ENCODE measurements at places on chromosomes 7 and 10.

DNA sequence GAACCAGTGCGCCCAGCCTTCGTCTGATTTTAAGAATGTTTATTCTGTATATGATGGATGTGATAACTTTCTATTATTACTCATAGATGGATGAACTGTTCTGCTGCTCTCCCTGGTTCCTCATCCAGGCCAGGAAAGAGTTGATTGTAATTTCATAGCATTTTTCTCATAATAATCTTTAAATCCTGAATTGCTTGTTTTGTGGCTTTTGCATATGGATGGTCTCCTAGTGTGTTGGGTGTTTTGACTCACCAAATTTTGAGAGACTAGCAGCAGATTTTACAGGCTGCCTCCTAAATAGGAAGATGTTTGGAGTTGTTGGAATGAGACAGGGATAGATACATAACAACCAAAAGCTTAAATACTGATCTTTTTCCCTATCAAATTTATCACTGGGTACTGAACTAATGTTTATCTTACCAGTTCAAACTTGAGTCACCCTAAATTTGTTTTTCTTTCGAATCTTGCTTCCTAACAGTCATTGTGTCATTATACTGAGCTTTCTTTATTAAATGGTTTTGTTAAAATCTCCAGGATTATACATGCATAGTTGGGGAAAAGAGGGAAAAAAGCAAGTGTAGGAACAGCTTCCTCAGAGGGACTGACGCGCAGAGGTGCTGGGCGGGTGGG is 106.0 kb upstream of the GATA3 start:
- DNase-seq = peak; percentile 56

DNA sequence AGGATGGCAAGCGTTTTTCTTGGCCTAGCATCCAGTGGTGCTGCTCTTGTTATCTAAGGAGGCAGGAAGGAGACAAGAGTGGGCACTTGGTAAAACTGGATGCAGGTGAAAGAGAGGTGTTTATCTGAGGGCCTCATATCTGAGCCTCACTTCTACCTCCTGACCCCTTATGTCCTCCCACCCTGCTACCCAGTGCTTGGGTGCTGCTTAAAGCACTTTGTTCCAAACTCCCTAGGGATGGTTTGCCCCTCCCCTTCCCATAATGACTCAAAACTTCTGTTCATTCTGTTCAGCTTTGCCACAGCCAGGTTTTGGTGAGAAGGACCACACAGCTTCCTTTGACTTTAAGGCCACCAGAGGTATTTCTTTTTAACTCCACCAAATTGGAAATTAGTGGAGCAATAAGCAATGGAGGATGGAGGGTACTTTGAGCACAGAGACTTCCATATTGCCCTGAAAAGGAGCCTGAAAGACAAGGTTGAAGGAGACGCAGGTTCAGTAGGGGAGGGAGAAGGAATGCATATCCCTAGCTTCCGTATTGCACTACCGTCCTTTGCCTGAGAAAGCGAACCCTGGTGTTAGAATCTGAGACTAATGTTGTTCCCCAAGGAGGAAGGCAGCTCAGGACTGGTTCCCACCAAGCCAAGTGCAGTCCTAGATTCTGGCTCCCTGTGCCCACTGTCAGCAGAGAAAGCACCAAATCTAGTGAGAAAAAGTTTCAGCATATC is 30.1 kb downstream of the ENTPD1 start:
- DNase-seq = no peak

DNA sequence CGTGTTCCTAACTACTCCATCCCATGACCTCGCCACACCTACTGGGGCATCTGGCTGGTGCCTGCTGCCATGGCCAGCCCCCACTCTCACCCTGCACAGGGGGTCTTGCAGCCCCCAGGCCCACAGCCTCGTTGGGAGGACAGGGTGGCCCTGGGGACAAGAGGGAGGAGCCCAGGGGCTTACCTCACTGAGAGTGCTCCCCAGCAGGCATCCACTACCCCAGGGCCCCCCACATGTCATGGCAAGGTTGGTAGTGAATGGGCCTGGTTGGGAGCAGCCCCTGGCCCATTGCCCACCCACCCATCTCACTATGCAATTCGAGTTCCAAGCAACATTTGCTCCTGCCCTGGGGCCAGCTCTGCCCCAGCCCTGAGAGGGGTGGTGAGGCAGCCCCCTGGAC is 24.0 kb upstream of the AMZ1 start:
- no peak for DNase-seq

DNA sequence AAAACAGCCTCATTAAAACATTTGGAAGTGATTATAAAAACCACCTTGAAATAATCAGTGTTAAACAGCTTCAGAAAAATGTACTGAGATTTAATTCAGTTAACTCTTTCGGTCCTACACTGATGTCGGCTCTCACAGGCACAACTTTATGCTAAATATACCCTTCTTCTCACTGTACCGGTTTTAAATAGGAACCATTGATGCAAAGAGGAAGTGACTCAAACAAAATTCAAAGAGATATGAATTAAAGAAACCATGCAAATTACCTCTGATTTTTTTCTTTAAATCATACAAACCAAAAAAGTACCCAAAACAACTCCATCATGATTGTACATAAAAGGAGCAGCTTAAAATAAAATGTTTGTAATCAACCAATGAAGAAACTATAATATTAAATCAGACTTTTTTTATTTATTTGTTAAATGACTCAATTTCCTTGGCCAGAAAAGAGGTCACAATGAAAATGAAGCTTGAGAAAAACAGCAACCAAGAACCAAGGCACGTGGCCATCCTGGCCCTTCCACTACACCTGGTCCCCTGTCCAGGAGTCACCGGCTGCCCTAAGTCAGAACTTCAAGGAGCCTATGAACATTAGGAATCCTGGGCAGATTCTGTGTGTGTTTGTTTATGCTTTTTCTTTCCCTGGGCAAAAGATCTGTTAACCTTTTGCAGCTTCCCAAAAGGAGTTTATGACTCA is 73.0 kb upstream of the CABCOCO1 start:
- DNase-seq = no peak

DNA sequence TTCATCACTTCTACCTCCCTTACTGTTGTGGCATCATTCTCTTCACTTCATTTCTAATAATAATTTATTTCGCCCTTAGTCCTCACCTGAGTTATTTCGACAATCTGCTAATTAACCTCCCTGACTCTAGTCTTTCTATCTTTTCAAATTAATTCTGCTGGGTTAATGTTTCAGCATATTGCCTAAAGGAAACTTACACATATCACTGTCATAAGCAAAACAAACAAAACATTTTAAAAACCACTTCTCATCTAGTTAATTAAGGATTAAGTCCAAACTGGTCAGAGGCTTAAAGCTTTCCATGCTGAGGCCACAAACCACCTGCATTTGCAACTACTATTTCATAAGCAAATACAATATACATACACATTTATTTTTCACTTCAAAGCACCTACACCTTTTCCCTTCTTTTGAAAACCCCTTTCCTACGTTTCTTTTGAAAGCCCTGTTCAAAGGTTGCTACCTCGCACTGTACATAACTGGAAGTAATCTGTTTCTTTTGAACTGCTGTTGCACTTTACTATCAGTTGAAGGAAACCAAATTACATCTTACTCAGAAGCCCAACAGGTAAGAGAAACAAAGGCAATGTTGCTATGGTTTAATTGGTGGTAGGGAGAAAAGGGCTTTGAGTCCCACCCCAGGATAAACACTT is 10.3 kb downstream of the SEM1 start:
- DNase-seq = no peak

- DNase-seq = no peak
Measured at GRCh38 chr10:70125918-70126552, 6.6 kb downstream of the AIFM2 start.

GRCh38 chr7:118085000-118085399 is 99.0 kb upstream of the LSM8 start:
- DNase-seq = no peak

DNA sequence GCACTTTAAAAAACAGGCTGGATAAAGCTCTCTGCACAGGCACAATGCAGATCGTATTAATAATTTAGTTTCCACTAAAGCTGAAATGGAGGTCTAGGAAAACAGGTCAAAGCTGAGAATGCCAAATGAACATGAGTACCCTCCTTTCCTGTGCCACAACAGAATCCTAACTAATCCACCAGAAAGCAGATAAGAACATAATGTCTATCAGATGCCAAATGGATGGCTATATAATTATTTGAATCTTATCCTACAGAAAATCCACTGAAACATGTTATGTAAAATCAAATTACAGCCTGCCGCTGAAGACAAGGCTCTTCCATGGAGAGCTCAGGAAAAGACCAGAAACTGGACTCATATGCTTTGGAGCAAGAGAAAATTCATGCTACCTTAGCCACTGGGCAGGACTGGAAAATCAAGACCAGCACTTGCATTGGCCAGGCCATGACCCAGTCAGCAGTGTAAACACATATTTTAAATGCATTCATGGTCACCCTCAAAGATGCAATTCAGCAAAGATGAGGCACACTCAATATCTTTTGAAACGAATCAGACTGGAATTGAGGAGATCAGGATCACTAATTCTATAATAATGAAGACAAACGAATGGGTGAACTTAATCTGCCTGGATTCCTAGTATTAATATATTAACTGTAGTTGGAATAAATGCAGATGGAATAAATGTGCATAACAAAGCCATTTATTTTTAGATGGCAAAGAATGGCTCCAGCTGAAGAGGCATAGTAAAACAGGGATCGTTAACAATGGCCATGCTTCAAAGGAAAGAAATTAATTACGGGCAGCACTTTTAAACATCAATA is 13.2 kb downstream of the ANK3 start:
- no peak for DNase-seq

DNA sequence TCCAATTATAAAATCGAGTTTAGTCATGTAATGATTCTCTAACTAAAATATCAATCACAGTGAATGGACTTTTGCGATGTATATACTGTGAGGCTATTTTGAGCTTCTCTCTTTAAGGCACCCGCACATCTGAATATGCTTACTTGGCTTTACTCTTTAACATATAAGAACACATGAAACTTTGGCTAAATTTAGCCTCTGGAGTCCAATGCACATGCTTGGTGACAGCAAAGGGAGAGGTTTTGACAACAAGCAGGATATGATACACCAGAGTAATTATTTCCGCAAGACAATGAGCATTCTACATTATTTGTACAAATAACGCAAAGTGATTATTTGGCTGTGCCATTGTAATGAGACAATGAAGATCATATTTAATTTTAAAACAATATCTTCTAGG is 72.4 kb downstream of the ARID5B start:
- DNase-seq = no peak

DNA sequence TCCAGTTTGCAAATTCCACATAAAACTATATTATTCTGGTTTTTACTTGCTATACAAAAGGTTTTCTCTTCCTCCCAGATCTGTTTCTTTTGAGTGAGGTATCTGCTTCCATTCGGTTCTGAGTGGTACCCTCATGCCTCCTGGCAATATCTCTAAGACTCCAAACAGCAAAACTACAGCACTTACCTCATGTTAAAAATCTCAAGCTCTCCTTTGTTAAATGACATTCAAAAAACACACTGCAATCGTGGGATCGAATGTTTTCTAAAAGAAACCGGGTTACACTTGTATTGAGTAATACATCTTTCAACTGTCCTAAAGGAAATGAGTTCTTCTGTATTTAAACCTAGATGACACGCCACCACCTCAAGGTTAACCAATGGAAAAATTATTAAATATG is 11.1 kb downstream of the YWHAG start:
- no peak for DNase-seq
